GM20000 (cell line): ENCODE measurements at places on chromosomes 1 and 21.

DNA sequence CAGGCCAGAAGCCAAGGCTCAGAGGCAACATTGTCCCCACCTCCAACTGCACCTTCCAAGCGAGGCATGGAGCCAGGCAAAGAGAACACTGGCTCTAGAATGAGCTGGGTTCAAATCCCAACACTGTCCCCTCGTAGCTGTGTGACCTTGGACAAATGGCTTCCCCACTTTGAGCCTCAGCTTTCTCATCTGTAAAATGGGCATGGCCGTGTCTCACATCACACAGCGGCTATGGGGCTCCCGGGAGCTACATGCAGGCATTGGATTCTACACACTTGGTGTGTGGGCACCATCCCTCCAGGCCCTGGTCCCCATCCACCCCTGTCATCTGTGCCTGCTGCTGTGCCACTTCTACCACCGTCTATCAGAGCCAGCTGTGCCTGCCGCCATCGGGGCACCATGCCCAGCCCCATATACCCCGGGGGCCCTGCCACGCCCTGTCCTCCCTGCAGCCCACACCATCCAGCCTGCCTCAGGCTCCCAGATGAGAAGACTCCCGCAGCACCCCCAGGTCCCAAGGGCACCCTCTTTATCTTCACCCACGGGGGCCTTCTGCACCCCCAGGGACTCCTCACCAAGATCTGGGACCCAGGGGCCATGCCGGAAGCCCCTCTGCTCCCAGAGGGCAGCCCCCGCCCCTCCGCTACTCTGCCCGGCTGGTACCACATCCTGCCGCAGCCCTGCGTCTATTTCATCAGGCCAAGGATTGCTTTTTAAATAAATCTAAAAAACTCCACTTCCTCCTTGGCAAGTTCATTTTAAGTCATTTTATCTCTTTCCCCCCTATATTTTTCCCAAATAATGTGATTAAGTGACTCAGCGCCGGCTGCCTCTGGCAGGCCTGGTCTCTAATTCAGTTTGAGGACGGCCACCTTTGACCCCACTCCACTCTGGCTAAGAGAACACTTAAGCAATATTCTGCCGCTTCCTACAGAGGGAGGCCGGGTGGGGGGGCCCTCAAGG, 107.8 kb upstream of the TARDBP start:
- DNase-seq = no peak

DNA sequence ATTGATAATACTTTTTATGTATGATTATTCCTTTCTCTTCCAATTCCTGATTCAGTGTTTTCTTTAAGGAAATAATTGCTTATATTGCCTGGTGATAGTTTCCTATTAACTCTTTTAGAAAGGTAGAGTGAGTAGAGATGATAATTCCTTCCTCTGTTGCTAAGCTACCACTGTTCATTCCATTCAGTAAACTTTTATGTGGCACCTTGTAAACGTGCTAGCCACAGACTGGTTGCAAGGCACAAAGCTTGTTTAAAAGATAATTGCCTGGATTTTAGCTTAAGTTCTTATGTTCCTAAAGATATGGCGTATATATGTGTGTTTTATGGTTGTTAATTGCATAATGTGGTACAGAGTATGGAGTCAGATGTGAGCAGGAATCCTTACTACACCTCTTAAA, 3.2 kb downstream of the ZFYVE9 start:
- no peak for DNase-seq

DNA sequence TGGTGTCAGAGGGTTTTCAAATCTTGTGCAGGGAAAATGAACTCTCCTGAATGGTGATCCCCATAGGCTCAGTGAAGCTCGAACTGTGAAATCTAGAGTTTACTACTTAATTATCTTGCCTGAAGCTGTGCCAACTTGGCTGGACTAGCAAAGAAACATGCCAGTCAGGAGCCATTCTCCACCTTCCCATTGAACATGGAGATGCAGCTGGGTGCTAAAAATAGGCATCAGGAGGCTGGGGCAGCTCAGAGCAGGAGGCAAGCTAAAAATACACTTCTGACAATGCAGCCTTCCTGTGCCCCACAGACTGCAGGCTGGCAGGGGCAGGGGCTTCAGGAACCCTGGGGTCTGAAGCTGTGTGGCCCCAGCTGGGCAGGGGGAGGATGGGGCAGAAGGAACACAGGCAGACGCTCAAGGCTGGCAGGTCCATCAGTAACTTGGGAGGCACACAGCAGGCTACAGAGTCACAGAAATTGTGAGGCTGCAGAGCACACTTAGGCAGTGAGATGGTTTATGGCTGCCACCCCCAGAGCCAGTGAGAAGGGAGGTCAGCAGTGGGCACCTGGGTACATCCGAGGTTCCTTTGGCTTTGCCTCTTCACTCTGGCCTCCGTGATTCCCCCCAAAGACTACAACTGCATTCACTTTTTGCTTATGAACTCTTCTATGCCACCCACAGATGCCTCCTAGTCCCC, 155.4 kb upstream of the KCND3 start:
- DNase-seq = no peak

DNA sequence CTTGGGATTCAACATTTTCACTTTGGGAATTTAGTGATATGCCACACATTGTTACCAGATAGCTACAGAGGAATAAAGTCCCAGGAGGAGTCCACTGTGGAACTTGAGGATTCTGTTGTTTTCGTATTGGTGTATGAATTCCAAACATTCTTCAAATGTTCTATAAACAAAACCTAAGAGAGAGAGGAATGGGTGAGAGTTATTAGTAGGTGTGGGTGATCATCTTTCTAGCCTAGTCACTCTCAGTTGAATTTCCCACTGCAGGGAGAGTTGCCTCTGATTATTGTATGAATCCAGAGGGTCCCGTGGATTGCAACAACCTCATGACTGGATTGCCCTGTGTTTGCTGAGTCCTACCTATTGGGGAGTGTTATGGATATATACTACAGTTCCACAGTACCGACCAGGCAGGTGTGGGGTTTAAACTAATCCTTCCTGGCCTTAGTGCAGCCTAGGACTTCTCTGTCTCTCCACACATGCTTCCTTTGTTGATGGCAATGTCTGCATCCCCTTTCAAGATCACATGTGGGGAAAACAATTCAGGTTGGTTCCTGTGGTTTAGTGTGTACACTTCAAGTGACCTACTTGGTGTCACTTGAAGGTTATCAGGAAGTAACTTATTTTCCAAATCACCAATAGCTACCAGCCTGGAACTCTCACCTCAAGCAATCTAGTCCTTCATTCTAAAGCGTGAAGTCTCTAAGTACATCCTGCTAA, 91.8 kb downstream of the ADCY10 start:
- no peak for DNase-seq

DNA sequence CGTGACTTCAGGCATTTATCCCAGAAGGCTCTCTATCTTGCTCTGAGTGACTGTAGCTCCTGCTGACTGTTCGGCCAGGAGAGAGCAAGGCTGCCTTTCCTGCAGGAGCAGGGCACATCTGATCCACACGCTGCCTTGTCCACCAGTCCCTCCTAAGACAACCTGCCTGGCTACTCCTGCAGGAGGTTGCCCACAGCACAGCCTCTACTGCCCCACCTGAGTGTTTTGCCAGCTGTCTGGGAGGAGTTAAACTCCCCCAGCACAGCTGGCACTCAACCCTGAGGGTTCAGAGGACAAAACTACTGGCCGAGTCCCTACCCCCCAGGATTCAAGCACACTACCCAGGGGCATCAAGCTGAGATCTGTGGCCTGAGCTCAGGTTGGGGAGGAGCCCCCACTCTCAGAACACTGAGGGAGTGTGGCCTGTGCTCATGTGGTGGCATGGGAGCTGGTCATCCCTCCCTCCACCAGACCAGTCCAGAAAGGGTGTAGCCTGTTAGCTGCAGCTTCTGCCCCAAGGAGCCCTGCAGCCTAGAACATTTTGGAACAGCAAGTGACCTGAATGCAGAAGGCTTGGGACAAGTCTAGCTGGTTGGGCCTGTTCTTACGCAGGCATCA, 237.3 kb downstream of the SLC44A5 start:
- DNase-seq = no peak

GRCh38 chr1:243890576-243890975, 40.5 kb upstream of the AKT3 start:
- no peak for DNase-seq

- DNase-seq = no peak
Measured at GRCh38 chr1:165580931-165581871, 37.4 kb downstream of the LRRC52 start.

GRCh38 chr21:25907573-25908275, 173.0 kb downstream of the GABPA start:
- no peak for DNase-seq

DNA sequence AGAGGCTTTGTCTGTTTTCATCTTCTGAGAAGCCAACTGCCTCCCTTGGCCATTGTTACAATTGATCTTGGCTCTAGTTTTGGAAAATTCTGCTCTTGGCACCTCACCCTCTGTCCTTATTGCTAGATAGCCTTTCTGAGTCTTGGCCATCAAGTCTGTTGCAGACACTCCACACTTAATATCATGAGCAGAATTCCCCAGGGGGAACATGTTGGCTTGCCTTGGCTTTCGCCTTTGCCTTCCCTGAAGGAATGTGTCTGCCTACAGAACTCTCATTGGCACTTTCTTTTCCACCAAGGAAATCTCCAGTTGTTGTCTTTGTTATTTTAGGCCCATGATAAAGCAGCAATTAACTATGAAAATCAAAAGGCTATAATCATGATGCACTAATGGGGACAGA, 42.7 kb upstream of the LDLRAP1 start:
- no peak for DNase-seq

- no peak for DNase-seq
Measured at GRCh38 chr1:115977499-115978258, 1.4 kb downstream of the SLC22A15 start.

- DNase-seq = no peak
Measured at GRCh38 chr1:9881838-9882249, 28.2 kb downstream of the CTNNBIP1 start.

DNA sequence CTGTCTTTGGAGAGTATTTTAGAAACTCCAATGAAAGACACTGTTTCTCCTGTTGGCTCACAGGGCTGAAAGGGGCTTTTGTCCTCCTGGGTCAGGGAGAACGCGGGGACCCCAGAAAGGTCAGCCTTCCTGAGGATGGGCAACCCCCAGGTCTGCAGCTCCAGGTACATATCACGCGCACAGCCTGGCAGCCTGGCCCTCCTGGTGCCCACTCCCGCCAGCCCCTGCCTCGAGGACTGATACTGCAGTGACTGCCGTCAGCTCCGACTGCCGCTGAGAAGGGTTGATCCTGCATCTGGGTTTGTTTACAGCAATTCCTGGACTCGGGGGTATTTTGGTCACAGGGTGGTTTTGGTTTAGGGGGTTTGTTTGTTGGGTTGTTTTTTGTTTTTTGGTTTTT, 58.5 kb downstream of the LACTBL1 start:
- DNase-seq = no peak

GRCh38 chr1:78055565-78056132, 9.9 kb downstream of the GIPC2 start:
- DNase-seq = no peak

DNA sequence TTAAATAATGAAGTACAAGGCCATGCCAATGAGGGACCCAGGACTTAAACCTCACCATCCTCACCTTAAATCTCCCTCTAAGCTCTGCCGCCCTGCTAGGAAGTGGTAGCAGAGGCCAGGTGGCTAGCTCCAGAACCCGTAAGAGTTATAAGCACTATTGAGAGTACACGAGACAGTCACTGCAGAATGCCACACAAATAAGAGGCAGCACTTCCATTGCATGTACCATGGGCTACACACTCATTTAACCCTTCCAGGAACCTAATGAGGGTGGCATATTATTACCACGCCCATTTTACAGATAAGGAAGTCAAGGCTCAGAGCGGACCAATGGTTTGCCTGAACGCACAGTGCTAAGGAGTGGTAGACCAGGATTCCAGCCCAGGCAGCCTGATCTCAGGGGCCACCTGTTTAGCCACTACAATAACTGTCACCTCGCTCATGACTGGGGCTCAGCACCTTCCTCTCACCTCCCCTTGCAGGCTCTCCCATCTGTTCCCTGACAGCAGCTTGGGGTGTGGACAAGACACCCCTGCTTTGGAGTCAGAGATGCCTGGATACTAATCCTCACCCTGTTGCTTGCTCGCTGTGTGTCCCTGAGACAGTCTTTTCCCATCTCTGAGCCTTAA, 54.8 kb upstream of the ID3 start:
- DNase-seq = no peak

- DNase-seq = no peak
Measured at GRCh38 chr1:119115311-119115710, 25.1 kb downstream of the WARS2 start.

DNA sequence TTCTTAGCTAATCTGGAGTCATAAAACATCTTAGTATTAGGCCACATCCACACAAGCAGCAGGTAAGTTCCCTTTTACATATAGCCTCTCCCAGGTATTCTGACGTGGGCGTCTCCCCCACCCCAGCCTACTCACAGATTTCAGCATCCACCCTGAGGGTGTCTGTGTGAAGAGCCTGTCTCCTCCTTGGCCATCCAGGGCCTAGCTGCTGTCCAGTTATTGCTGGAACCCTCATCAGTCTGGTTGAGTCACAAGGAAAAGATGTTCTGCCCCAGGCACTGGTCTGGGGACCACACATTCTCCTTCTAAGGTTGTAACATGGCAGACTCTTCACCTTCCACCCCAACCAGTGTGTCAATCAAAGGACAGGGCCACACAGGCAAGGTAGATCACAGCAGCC, 57.6 kb downstream of the ETS2 start:
- DNase-seq = no peak

- no peak for DNase-seq
Measured at GRCh38 chr1:118958140-118958539, 30.0 kb downstream of the TBX15 start.

GRCh38 chr1:12407050-12407961, 177.5 kb downstream of the VPS13D start:
- peak; percentile 18 for DNase-seq
